Stimulated activated CD4-positive, alpha-beta T cell treated with anti-CD3 and anti-CD28 coated beads, Interleukin-12 subunit alpha, Interleukin-12 subunit beta, amount 100 ng/mL, for 48 hours (primary cell): ENCODE measurements at places on chromosomes 4 and X.

DNA sequence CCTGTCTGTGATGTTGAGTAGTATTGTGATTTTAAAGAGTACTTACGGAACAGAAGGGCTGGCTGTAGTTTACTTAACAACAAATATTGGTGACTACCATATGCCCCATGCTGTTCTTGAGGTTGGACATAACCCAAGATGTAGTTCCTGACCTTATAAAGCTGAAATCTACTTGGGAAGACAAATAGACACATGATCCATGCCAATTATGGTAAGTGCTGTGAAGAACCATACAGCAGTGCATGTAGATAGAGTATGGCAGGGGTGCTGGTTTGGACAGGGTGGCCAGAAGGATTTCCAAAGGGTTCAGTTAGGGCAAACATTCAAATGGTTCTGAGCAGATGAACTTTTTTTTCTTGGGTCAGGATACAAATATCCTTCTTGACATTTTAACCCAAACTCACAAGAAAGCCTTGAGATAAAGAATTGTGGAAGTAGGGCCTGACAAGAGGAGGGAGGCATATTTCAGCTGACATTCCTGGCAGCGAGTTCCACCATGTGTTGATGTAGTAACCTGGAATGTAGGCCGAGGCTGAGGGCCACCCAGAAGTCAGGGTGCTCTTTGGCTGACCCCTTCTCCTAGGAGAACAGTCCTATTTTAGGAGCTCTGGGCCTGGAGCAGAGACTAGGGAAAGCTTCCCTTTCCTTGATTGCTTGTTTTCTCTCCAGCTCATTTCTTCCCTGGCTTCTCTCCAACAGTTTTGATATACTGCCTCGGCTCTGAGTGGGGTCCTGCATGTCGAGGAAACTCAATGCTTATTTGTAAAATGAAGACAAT is 74.2 kb downstream of the FREM3 start:
- no peak for DNase-seq

GRCh38 chr4:38060829-38061431 is 100.7 kb downstream of the PTTG2 start:
- no peak for DNase-seq

GRCh38 chr4:107561481-107561880 is 158.6 kb downstream of the PAPSS1 start:
- DNase-seq = no peak

- DNase-seq = no peak
Measured at GRCh38 chr4:97239667-97239997, 903.6 kb downstream of the STPG2 start.

DNA sequence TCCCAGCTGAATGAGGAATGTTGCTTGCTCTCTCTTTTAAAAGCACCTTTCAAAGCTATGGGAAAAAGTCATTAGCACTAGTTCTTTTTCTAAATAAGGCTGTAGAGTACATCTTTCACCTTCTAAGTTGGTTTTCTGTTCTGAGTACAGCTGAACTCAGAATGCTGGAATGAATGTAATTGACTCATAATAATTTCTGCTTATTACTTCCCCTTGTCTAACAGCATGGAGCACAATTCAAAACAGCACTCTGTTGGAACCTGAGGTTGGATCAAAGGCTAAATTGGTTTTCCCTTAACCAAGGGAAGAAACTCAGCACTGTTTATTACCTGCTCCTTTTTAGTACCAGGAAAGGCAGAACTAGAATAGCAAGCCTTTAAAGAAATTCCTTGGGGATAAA is 33.5 kb upstream of the CYP2U1 start:
- DNase-seq = no peak
